NCI-H1092 (cell line): ENCODE measurements at places on chromosomes 3 and 15.

GRCh38 chr3:114974387-114974786 is 172.7 kb downstream of the ZBTB20 start:
- DNase-seq, result no peak

DNA sequence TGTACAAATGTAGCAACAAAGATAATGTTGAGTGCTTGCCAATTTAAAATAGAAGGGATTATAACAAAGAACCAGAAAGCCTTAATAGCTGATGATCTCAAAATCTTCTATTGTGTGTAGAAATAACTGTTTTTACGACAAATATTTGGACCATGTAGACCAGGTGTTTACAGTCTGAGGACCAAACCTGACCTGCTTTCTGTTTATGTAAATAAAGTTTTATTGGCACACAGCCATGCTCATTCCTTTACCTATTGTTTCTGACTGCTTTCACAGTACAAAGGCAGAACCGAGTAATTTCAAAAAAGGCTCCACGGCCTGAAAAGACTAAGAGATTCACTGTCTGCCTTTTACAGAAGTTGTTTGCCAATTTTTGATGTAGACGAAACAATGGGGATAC is 91.8 kb downstream of the GOLIM4 start:
- no peak for DNase-seq

- no peak for DNase-seq
These were observed 160.6 kb upstream of the WNT5A start for GRCh38 chr3:55647670-55648069.

DNA sequence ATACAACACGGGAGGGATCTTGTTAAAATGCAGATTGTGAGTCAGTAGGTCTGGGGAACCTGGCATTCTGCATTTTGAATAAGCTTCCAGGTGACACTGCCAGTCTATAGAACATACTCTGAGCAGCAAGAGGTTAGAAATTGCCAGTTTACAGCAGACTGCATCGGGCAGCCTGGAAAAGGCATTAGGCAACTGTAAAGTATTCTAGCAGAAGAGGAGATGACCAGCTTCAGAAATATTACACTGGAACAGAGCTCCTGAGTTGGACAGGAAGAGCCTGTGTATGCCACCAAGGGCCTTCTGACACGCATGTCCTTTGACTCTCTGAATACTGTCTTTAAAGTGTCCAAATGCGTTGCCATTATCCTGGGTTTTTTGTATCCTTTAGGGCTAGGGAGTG is 2.5 kb upstream of the ACAN start:
- no peak for DNase-seq

GRCh38 chr3:114697401-114697800 is 403.6 kb downstream of the TIGIT start:
- no peak for DNase-seq

DNA sequence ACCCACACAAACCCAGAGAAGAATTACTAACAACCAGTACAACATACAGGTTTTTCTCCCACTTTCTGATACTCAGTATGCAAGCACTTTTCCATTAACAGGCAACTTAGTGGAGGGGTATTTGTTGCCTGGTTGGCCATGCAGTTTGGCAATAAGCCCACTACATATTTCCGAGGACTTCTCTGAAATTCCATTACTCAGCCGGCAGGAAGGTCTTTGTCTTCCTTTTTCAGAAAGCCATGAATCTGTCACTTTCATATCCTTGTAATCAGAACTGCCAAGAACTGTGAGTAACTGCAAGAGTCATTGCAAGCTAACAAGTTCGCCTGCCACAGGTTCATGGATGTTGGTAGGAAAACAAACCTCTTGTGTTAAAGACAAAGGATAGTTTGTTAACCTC is 422.3 kb upstream of the ROBO1 start:
- DNase-seq, result no peak

GRCh38 chr3:110697961-110698360 is 373.7 kb upstream of the NECTIN3 start:
- no peak for DNase-seq

- DNase-seq, result no peak
These were observed 34.8 kb downstream of the GPR176 start for GRCh38 chr15:39885099-39885777.

DNA sequence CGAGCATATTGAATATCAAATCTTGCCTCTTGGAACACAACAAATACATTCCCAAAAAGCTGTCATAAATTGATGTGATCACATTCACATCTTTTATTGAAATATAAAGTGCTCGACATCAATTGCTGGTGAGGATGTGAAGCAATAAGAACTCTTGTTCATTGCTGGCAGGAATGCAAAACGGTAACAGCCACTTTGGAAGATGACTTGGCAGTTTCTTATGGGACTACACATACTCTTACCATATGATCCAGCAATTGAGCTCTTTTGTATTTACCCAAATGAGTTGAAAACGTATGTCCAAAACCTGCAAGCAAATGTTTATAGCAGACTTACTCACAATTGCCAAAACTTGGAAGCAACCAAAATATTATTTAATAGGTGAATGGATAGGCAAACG is 234.9 kb downstream of the CACNA2D3 start:
- DNase-seq, result no peak

DNA sequence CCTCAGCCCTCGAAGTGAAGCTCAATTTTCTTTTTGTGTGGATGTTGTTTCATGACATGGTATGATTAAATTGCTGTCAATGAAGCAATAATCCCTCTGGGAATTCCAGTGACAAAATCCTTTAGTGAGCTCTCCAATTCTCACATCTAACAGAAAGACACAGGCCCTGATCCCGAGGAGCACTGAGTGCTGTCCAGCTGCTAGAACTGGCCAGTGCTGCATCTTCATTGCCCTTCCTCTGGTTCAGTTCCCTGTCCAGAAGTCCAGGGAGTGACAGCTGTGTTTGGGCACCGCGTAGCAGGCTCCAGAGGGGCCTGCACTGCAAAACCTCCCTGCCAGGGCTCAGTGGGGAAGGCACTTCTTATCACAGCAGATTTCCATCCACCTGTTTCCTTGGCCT is 516.8 kb upstream of the ATP11B start:
- DNase-seq, result no peak

DNA sequence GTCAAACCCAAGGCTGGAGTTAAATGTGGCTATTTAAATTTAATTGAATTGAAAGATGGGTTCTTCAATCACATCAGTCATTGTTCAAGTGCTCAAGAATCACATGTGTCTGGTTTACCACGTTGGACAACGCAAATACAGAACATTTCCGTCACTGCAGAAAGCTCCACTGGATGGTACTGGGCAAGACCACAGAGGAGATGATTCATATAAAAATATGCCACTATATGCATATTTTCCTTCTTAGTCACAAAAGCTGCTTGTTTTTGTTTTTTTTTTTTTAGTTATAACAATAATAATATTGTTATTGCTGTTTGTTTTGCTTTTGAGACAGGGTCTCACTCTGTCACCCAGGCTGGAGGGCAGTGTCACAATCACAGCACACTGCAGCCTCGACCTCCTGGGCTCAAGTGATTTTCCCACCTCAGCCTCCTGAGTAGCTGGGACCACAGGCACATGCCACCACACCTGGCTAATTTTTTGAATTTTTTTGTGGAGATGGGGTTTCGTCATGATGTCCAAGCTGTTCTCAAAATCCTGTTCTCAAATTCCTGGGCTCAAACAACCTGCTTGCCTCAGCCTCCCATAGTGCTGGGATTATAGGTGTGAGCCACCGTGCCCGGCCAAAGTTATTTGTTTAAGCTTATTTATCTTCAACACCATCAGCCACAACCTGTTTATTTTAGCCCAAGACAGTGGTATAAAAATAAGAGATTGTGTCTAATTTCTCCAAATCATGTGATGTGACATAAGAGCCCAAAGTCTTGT is 19.4 kb downstream of the RTP3 start:
- DNase-seq, result no peak

DNA sequence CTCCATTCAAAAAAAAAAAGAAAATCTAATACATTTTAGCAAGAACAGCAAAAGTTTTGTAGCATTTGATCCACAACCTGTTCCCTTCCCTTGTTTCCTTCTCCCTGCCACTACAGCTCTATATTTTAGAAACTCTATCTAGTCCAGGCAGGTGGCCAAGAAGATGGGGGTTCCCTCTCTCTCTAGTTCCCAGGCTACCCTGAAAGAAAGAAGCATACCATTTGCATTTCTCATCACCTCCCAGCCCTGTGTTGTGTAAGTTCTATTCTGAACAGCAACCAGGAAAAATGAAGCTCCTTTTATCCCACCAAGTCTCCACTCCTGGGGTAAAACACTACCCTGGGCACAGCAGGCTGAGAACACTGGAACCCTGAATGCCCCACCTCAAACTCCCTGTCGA is 100.0 kb downstream of the PCCB start:
- no peak for DNase-seq

DNA sequence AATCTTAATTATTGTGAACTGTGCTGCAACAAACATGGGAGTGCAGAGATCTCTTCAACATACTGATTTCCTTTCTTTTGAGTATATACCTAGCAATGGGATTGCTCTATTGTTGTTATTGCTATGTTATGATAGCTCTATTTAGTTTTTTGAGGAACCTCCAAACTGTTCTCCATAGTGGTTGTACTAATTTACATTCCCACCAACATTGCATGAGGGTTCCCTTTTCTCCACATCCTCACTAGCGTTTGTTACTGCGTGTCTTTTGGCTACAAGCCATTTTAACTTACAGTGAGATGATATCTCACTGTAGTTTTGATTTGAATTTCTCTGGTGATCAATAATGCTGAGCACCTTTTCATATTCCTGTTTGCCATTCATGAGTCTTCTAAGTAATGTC is 45.5 kb upstream of the TNFSF10 start:
- DNase-seq, result no peak

- DNase-seq, result no peak
These were observed 69.0 kb downstream of the RGMA start for GRCh38 chr15:93019971-93020370.

- DNase-seq, result no peak
These were observed 3.9 kb downstream of the CHST2 start for GRCh38 chr3:143123353-143123984.

GRCh38 chr15:92519709-92520108 is 126.0 kb downstream of the ST8SIA2 start:
- no peak for DNase-seq

DNA sequence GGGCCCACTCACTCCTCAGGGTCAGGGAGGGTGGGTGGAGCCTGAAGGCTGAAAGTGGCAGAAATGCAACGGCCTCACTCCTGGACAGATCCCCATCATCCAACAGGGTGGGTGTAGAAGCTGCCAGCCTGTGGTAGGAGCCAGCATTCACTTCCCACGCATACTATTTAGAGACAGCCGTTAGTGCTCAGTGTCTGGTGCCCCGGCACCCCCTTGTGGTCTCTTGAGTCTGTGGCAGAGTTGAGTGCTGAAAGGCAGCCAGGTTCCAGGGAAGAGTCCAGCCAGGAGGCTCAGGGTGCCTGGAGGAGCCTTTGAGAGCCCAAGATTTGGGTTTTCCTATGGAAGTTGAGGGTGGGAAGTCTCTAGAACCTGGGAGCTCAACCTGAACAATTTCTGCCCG is 2.1 kb upstream of the GNAT1 start:
- DNase-seq, result peak; percentile 26

DNA sequence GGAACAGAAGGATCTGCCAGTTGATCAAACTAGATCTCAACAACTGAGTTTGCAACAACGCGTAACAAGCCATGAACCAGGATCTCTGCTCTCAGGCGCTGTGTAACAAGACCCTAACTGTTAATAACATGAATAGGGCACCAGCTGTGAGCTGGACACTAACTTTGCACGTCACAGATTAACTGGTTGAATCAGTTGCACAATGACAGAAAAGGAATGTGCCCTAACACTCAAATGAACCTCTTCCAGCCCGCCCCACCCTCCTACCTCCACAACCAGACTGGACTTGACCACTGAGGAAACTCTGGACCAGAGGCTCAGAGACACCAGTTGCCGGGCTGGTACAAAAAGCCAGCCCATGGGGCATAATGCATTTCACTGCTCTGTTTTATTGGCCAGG is 34.3 kb downstream of the MCF2L2 start:
- no peak for DNase-seq

DNA sequence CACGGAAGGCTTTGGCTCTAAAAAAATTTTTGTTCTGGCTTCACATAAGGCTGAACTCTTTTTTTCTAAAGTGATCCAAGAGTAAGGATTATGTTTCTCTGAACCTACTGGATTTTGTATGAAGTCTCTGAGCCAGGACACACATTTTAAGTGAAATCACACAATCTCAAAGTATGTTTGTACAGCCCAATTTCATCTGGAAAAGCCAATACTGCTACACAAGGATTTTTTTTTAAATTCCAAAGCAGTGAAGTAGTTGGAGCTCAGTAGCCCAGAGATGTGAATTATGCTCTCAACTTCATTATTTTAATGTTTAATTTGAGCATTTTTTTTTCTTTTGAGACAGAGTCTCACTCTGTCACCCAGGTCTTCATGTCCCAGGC is 243.9 kb downstream of the FAM43A start:
- DNase-seq, result no peak

DNA sequence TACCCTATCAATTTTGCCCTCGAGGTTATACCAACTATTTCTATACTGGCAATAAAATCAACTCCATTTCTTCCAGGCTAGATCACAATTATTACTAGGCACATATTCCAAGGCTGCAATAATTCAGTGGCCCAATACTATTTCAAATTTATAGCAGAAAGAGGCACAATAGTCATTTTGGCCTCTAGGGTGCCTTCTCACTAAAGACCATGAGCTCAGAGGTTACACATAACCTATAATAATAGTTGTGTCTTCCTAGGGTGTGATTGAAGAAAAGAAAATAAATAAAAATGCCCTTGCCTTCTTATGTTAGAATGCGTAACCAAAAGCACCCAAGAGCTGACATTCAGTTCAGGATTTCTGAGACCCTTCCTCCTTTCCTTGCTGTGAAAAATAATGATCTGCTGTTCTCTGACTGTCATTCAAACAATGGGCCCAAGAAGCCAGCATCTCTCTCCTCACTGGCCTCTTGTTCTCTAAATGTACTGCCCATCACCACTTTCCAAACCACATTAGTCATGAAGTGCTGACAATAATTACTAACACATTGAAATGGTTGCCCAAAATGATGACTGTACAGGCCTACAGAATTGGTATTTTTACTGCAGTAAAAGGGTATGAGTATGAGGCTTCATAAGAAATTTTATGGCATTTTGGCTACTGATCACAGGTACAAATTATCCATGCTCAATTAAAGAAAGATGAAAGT is 244.8 kb downstream of the LRRN1 start:
- no peak for DNase-seq

DNA sequence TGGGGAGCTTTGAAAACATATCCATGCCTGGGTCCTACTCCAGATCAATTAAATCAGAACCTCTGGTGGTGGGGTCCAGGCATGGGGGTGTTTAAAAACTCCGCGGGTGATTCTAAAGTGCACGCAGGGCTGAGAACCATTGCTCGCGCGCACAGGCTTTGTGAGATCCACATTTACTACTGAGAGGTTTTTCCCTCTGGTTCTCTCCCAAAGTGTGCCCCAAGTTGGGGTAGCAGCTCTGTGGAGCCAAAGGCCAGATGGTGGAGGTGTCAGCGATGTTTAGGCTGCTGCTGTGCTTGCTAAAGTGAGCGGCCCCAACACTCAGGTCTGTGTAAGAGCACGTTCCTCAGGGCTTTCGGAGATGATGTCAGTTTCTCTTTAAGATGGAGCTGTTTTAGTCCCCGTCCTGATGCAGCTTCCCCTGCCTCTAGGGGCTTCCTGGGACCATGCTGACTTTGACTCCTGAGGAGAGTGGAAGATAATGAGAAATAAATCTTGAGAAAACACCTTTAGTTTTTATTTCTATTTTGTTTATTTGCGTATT is 13.4 kb upstream of the MAGEF1 start:
- no peak for DNase-seq
